ENCODE measurements at places on chromosomes 11 and 22.
A peak's percentile ranks its signal among the peaks of the same experiment; 100 is the strongest.

DNA sequence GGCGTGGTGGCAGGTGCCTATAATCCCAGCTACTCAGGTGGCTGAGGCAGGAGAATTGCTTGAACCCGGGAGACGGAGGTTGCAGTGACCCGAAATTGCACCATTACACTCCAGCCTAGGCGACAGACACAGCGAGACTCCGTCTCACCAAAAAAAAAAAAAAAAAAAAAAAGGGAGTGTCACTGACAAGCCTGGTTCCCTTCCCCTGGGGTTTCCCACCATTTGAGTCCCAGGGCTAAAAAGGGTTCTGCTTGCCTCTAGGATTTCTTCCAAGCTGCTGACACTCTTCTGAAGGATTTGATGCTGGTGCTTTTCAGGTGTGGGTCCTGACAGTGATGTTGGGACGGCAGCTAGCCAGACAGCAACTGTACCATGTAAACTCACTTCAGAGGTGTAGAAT, 1.3 kb upstream of the CCDC88B start:
- DNase-seq: no peak

DNA sequence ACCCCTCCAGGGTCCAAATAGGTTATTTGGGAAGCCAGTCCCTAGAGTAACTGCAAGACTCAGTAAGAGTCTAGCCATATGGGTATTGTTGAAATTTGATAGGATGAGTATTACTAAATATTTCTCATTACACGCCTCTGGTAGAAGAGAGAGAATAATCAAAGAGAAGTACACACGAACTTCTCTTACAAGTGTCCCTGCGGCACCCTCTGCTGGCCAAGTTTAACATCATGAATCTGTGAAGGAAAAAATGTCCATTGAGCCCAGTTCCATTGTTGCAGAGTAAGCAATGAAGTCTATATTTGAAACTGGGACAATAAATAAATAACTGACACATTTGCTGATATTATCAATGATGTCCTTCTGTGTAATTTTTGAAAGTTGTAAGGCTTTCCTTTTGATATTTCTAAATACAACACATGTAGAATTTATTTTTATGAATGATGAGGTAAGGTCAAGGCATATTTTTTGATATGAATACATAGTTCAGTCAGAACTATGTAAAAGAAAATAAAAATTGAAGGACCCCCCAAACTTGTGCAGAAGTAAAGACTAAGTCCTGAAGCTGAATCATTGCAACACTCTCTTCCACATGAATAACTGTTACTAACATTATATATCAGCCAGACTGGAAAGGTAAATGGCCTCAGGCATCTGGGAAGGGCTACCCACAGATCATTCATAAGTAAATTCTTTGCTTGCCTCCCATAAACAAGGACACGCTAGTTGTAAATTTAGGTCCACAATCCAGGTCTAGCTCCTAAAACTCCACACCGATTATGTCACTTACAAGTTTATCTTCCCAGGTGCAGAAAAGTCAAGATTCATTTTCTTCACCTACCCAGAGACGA, 10.0 kb downstream of the OR51L1 start:
- no peak for DNase-seq

DNA sequence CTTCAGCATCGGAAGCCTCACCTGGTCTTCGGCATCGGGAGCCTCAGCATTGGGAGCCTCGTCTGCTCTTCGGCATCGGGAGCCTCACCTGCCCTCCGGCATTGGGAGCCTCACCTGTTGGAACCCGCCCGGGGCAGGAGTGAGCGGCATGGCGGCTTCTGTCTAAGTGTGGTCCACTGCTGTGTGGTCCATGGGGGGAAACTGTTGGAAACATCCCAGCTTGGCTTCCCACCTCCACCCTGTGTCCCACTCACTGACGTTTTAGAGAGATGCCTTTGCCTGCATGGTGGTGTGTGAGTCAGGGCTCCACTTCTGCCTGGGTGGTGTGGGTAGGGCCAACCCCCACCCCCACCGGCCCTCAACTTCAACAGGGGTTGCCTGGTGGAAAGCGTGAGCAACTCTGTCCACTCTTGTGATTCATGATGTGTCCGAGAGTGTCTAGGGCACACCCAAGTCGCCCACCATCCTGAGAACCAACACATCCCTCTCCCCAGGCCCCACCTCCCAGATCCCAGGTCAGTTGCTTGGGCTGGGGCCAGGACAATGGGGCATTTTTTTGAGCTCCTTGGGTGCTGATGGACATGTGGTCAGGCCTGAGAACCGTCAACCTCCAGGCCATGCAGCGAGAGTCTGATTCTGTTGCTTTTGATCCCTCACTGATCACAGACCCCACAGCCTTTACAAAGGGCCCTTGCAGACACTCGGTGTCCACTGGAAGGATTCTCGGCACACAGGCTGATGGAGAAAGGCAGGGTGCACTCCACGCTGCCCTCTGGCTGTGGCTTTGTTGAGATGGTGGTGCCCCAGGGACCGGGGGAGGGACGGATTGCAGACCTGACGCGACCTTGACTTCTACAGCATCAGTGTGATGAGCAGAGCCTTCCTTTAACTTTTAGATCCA, 406.7 kb downstream of the TBC1D22A start:
- peak; percentile 24 for DNase-seq

- no peak for DNase-seq
Observed at GRCh38 chr22:31575190-31575589, 78.9 kb downstream of the SFI1 start.

DNA sequence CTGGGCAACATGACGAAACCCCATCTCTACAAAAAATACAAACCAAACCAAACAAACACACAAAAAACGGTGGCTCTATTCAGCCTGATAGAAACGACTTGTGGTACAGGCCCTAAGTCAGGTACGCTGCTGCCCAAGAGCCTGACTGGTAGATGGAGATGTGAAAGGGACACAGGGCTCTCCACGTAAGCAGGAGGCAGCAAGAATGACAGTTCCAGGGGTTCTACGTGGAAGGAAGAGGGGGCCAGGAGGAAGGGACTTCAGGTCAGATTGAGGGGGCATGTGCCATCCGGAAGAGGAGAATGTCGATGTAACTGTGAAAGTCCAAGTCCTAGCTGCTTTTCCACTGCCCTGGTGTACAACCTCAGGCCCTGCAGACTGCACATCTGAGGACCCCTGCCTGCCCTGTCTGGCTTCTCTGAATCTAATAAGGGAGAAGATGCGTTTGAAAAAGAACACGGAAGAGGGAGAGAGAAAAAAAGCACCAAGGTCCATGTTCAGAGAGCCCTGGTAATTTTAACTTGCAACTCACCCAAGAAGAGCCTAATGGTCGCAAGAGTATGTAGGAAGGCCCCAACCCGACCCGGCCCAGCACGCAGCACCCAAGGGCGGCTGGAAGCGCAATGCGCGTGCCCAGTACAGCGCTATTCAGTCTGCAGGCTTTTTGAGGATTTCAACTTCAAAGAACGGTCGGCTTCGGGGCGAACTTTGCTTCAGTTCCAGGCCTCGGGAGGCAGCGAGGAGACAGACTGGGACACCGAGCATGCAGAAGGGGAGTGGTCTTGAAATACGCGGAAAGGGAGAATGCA, 909 bp upstream of the ZNRD2 start:
- DNase-seq: no peak

- no peak for DNase-seq
Observed at GRCh38 chr11:47907499-47907898, 59.3 kb upstream of the NUP160 start.

- DNase-seq: peak; percentile 34
Observed at GRCh38 chr11:121112498-121113455, 11.7 kb downstream of the TECTA start.

DNA sequence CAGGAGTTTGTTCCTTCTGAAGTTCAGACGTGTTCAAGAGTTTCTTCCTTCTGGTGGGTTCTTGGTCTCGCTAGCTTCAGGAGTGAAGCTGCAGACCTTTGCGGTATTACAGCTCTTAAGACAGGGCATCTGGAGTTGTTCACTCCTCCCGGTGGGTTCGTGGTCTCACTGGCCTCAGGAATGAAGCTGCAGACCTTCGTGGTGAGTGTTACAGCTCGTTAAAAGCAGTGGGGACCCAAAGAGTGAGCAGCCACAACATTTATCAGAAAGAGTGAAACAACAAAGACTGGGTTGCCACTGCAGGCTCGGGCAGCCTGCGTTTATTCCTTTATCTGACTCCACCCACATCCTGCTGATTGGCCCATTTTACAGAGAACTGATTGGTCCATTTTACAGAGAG, 373.1 kb downstream of the ETS1 start:
- DNase-seq: no peak

- DNase-seq: no peak
Observed at GRCh38 chr22:28030473-28030872, 111.4 kb upstream of the PITPNB start.

DNA sequence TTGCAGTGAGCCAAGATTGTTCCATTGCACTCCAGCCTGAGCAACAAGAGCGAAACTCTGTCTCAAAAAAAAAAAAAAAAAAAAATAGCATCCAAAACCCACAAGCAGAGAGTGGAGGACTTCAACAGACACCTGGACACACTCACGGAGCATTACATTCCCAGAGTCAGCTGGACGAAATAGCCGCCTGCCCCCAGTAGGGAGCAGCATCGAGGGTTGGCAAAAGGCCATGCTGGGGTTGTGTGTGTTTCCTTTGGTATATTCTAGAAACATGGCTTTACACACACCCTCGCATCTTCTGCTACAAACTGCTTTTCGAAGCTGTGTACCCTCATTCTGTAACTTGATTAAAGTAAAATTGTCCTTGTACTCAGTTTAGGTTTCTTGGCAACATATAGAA, 5.3 kb downstream of the ADA2 start:
- DNase-seq: peak; percentile 59

DNA sequence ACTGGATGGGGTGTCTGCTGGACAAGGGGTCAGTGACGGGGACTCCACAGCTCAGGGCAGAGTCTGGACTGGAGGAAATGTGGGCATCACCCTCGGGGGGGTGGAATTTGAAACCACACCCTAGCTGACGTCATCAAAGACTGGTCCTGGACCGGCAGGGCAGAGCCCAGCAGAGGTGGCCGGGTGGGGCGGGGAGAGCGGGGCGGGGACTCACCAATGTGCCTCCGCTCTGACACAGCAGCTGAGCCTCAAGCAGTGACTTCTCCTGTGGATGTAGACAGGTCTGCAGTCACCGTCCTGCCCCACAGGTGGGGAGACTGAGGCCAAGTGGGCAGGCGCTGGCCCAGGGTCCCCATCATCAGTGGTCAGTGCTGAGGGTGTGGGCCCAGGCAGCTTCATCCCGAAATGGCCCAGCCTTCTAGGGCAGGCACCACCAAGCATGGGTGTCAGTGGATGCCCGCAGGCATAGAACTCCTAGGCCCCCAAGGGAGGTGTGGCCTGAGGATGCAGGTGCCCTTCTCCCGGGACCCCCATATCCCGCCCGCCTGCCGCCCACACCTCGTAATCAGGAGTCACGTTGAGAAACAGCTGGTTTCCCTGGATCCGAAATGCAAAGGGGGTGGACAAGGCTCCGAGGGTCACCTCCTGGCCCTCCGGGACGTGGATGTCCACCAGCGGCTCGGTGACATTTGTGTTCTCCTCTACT, 603 bp downstream of the CDHR5 start:
- DNase-seq: no peak

DNA sequence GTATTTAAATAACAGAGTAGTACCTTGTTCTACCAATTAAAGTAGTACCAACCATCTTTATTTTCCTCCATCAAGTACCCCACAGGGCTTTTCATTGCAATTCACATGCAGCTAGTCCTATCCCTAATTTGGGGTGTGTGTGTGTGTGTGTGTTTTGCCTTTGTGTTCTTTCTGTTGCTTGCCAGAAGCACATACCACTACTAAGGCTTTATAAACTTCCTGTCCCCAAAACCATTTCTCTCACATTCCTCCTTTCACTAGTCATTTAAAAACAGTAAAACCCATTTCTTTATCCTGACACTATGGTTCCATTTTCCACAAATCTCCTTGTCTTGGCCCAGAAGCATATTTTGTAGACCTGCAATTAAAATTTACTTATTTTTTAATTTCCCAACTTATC, 54.6 kb downstream of the SLC36A4 start:
- DNase-seq: no peak

- no peak for DNase-seq
Observed at GRCh38 chr22:48900626-48901025, 927.0 kb downstream of the BRD1 start.

GRCh38 chr22:41857155-41857859, 24.4 kb downstream of the SREBF2 start:
- DNase-seq: peak; percentile 68

- DNase-seq: no peak
Observed at GRCh38 chr11:16881074-16881709, 133.0 kb downstream of the PLEKHA7 start.

DNA sequence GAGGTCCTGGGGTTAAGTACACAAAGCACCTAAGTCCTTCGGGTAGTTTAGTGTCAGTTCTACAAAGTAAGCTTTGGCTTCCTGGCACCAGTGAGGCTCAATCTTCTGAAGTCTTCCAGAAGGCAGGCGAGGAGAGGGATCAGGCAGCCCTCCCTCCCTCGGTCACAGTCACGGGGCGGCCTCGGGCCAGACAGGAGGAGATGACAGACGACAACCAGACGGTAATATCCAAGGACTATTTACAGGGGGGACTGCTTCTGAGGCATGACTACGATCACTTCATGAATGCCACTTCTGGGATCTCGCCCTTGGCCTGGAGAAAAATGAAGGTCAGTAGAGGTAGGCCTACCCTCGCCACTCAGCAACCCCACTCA, 383 bp upstream of the TMEM223 start:
- DNase-seq: no peak

GRCh38 chr22:29152045-29152953, 53.4 kb upstream of the EMID1 start:
- DNase-seq: peak; percentile 12

DNA sequence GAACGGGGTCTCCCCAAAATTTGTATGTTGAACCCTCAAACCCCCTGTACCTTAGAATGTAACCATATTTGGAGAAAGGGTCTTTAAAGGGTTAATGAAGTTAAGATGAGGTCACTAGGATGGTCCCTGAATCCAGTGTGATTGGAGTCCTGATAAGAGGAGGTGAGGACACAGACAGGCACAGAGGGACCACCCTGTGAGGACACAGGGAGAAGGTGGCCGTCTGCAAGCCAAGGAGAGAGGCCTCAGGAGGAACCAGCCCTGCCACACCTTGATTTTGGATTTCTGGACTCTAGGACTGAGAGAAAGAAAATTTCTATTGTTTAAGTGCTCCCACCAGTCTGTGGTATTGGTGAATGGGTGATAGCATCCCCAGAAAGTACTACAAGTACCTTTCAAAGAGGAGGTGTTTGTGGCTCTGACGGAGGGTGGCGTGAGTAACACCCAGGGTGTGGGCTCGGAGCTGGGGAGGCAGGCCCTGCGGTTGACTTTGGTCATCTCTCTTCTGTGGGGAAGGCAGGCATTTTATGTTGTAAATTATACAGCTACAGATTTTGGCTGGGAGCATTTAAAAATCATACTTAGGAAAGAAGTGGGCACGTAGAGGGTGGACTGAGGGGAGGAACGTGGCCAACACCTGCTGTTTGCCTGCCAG, 13.8 kb downstream of the MRGPRF start:
- no peak for DNase-seq

DNA sequence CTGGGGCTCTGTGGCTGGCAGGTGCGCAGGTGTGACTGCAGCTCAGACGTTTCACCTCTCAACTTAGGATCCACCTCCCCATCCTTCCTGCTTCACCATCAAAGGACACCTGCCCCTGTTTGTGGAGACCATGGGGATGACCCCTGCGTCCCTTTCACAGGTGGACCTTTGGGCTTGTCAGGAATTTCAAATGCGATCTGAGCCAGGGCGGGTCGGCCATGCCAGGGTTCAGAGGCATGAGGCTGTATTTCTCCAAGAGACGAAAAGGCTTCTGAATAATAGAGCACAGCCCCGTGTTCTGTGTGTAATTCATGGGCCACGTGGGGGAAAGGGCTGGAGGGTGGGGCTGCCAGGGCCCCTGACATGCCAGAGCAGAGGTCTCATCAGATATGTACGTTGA, 668.0 kb downstream of the BRD1 start:
- DNase-seq: no peak

GRCh38 chr11:47156951-47157350, 19.7 kb downstream of the ARFGAP2 start:
- DNase-seq: no peak

All from activated T-cell treated with anti-CD3 and anti-CD28 coated beads, Interleukin-2, amount 50 U/mL, for 24 hours (primary cell).